Activated CD4-positive, alpha-beta T cell treated with anti-CD3 and anti-CD28 coated beads, Interleukin-2, amount 50 U/mL, for 16 hours (primary cell): ENCODE measurements at places on chromosomes 7 and 10.

DNA sequence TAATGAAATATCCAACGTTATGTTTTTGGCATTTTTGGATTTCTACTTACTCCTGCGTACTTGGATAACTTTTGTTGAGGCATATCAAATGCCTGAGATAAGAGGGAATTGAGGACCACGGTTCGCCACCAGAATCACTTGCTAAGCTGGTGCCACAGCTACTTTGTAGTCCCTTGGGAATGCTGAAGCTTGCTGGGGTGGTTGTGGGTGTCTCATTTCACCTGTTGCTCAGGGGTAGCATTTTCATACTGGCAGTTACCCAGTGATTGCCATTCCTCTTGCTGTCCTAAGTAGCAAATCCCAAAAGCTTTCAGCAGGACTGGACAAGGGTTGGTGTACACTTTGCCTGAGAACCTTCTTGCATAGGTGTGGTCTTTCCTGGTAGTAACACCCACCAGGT lies 75.2 kb downstream of the CREB5 start:
- no peak for DNase-seq

GRCh38 chr10:69413221-69413865 lies 3.4 kb downstream of the TACR2 start:
- peak; percentile 33 for DNase-seq

- no peak for DNase-seq
Measured at GRCh38 chr7:44403176-44403759, 77.9 kb upstream of the CAMK2B start.

GRCh38 chr7:158603773-158604755 lies 16.4 kb upstream of the PTPRN2 start:
- no peak for DNase-seq

DNA sequence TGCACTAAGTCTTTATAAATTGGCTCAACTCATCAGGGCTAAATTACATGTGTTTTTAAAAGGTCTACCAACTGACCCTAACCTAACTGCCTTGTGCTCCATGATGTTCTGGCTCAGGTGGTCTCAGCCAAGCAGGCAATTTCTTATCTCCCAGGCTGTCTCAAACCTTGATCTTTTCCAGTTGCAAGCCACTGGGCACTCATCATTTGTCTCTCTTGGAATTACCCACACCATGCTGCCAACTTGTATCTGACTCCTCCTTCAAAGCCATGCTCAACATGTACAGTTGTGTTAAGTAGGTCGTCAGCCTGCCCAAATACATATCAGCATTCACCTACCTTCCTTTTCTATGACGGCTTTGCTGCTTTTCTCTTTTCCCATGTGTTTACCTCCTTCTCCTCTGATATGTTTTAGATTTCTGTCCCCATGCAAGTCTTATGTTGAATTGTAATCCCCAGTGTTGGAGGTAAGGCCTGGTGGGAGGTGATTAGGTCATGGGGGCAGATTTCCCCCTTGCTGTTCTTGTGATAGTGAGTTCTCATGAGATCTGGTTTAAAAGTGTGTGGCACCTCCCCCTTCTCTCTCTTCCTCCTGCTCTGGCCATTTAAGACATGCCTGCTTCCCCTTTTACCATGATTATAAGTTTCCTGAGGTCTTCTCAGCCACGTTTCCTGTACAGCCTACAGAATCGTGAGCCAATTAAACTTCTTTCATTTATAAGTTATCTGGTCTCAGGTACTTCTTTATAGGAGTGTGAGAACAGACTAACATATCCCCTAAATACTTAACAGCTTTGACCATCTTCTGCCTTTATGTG lies 130.0 kb downstream of the ELAPOR2 start:
- DNase-seq: no peak

DNA sequence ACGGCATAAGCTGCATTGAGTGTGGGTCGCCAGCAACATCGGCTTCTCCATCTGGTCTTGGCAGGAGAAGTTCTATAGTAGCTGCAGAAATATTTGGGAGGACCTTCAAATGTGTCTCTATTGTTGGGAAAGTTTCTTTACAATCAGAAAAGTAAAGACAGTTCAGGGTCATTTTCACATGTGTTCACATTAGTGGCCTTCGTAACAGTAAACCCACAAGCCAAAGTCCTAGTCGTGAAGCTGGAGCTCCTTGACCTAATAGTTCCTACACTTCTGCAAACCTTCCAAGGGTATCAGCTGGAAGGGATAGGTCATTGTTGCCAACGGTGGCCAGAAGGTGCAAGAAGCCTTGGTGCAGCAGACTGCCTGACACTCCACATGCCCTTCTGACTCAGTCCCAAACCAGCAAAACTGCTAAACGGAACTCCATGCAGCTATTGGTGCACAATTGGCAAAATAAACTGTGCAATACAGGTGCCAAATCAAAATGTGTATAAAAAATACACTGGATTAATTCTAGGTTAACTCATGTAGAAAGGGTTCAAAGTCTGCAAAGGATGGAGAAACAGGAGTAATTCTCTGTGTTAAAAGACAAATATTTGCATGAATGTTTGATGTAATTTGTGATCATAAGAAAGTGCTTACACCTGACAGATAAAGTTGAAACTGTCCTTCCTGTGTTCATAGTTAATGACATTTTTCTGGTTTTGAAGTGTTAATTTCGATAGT lies 102.8 kb upstream of the EGFR start:
- DNase-seq: no peak

- no peak for DNase-seq
Measured at GRCh38 chr7:142140401-142140959, 29.0 kb downstream of the MGAM2 start.

- no peak for DNase-seq
Measured at GRCh38 chr10:75555323-75555722, 123.9 kb downstream of the LRMDA start.

DNA sequence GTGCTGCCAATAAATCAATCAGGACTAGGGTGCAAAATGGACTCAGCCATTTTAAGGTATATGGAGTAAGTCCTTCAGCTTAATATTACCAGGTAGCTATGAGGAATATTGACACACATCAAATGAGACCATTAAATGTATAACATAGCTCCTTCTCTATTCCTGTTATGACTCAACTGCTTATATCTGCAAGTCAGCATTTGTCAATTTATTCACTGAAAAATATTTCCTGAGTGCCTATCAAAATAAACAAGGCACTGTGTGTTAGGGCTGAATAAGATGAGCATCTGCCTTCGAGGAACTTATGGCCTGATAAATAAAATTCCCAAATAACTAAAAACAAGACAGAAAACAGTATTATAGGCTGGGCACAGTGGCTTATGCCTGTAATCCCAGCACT lies 113.8 kb downstream of the CDK6 start:
- DNase-seq: peak; percentile 24

DNA sequence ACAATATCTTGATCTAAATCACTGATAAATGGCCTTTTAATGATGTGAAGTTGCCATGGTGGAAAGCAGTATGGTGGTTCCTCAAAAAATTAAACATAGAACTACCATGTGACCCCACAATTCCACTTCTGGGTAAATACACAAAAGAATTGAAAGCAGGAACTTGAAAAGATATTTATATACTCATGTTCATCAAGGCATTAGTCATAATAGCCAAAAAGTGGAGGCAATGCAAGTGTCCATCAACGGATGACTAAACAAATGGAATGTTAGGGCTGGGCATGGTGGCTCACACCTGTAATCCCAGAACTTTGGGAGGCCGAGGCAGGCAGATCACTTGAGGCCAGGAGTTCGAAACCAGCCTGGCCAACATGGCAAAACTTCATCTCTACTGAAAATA lies 2.0 kb upstream of the DNAJC12 start:
- no peak for DNase-seq

DNA sequence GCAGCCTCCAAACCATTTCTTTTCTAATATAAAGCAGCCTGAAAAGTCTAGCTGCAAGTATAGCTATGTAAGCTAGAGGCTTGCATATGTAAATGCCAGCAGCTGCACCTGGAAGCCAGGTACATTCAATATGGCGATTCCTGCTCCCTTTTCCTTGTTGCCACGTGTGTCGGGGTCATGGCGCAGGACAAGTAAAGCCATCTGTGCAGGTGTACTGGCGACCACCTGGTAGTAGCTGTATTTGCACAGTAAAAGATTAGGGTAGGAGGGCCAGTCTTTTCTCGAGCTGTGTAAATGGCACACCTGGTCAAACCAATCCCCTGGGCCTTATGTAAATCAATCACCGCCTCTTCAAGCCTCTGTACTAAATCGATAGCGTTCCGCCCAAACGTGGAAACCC lies 484.5 kb downstream of the MAGI2 start:
- no peak for DNase-seq

DNA sequence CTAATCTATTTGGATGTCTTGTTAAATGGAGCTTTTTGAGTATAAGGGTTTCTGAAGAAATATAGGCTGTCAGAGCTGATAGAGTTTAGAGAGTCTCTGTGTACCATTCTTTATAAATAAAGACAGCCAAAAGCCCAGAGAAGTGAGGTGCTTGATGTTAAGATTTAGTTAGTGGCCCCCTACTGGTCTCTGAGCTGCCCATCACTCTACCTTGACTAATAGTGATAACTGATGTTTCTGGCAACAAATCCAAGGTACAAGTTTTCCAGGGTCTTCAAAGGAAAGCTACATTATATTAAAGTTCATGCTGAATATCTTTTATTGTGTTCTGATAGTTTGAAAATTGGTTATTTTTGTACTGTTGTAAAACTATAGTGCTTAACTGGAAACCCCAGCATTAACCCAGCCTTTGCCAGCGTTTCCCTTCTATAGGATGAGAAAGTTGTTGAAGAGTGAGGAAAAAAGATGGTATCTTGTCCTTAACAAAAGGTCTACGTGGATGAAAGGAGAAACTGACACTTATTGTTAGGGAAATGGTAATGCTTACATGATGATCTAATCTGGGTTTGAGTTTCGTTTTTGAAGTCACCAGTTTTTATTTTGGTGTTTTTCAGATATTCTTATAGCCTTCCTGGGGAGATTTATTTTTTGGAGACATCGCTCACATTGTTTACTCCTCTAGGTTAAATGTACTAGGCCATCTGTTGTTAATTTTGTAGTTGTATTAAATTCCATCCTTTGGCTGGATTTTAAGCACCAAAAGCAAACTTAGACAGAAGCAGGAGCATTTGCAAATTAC lies 79.0 kb downstream of the AUTS2 start:
- no peak for DNase-seq

GRCh38 chr7:43232366-43232765 lies 119.9 kb downstream of the HECW1 start:
- no peak for DNase-seq

GRCh38 chr10:25694206-25694933 lies 239.7 kb upstream of the MYO3A start:
- no peak for DNase-seq

DNA sequence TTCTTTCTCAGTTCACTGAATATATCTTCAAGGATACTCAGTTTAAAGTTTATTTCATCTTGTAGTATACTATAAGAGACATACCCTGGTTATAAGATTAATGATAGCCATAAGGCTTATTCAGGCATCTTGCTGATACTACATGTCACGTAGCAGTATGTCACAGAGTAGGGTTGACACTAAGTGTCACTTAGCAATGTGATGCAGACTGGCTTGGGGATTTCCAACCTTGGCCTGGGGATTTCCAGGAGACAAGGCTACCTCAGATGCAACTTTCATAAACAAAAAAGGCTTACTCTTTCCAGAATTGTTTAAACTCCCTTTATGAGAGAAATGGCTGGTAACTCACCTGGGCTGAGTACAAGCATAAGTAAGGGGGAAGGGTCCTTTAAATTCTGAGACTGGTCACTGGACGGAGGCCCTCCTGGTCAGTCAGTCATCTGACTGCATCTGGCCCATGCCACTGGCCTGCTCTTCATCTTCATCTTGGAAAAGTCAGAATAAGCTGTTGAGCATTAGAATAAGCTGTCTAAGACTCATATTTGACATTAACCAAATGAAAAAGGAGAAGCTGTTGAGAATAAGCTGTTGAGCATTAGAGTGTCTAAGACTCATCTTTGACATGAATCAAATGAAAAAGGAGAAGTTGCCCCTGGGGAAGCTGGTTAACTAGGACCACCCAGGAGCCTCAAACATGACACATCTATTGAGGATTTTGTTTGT lies 9.5 kb downstream of the SLC13A1 start:
- DNase-seq: peak; percentile 57

GRCh38 chr7:155942226-155942950 lies 130.1 kb upstream of the SHH start:
- no peak for DNase-seq

DNA sequence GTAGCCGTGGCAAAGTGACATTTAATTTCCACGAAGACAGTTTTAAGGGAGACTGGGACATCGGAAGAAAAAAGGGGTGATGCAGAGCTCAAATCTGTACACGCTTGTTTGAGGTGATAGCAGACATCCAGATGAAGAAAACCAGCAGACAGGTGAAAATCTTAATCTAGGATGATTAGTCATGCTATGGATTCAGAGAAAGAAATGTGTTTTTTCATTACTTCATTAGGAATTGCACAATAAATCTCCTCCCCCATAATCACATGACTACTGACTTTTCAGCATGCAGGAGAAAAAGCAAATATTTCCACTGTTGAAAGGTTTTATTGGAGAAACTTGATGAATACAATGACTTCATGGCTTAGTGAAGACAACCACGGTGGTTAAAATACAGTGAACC lies 2.5 kb downstream of the NUDT5 start:
- no peak for DNase-seq

DNA sequence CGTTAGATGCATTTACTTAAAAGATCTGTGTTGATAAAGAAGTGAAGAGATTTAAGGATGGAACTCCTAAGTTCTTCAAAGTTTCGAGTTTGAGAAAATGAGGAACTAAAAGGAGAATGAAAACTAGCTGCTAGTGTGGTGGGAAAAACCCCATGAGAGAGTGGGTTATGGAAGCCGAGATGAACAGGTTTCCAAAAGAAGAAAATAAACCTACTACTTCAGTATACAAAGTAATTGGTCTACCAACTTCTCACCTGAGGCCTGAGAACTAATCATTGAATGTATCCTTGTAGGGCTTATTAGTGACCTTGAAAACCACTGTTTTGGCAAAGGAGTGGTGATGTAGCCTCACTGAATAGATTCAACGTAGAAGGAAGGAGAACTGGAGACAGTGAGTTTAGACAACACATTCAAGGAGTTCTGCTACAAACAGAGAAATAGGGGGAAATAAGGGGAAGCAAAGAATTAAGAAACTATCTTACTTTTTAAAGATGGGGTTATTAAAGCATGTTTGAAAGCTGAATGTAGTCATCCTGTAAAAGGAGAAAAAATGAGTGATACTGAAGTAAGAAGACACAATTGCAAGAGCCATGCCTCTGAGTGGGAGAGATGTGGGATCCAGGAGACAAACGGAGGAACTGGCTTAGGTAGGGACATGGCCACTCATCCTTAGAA lies 50.8 kb downstream of the CH25H start:
- no peak for DNase-seq

- DNase-seq: no peak
Measured at GRCh38 chr10:128860574-128860973, 606.5 kb upstream of the MGMT start.
